Activated CD4-positive, CD25-positive, alpha-beta regulatory T cell treated with anti-CD3 and anti-CD28 coated beads, Interleukin-2, amount 50 U/mL, for 72 hours (primary cell): ENCODE measurements at places on chromosomes 2 and 18.

DNA sequence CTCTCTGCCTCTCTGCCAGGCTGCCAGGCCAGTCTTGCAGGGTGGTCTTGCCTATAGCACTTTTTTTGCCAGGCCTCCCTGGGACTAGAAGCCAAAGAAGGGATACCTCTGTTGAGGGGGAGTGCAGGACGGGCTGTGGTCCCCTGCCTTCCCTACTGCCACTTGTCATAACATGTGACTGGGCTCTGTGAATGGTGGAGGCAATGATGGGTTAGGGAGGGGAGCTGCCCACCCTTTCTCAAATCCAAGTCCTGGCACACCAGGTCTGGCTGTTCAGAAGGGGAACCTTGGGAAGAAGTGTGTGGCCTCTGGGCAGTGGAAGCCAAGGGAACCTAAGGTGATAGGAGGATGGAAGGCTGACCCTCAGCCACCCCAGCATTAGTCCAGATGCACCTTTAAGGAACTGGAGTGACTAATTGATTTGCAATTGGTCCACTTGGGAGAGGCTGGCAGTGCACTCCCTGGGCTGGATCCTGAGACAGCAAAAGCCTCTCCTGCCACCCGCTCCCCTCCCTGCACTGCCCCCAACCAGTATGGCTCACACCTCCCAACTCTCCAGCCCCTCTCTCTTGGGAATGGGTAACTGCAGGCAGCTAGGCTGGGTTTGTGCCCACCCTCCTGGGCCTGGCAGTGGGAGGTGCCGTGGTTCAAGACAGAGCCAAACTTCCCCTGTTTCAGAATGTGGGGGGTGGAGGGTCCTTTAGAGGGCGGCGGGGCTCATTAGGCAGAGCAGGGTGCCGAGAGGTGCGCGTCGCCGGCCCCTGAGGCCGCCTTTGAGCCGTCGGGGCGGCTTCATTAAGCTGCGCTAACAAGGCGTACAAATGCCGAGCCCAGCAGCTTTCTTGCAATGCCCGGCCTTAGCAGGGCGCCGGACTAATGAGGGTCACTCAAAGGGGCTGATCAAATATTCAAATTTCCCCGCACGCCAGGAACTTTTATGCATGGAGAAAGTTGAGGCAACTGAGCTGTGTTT is 4.5 kb upstream of the SIX3 start:
- DNase-seq = no peak

DNA sequence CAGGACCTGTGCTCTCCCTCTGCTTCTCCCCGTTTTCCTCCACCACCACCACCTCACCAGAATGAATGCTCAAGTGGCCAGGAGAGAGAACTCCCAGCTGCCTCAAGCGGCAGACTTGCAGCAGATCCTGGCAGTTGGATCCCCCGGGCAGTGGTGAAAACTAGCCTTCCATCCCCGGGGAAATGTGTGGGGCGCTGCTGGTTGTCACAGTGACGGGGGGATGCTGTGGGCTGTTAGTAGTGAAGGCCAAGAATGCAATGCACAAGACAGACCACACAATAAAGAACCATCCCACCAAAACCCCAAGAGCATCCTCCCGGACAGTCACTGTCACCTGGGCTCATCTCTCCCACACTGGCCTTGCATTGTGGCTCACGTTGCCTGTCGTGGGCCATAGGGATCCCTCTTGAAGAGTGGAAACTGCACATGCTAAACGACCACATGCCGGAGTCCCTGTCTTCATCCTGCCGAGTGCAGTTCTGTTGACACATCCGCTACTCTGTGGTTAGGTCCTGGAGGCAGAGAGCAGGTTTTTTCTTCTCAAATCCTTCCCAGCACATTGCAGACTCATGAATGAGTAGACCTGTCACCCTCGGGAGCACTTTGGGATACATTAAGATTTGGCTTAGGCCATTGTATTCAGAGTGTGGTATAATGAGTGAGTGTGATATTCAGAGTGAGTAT is 13.5 kb downstream of the SPATA3 start:
- no peak for DNase-seq

DNA sequence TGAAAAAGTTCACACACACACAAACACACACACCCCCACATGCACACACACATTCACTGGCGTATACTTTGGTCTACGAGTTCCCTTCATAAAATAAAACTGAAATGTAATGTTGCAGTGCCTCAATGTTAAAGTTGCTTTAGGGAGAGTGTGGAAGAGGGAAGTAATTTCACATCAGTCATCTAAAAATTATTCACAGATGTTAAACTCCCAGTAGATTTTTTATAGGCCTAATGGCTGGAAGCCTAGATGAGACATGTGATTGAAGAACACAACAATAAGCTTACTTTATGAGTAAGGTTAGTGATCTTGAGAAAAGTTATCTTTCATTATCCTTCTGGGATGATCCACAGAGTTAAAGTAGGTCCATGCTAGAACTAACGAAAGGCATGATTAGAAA is 506.7 kb upstream of the CNTNAP5 start:
- DNase-seq = no peak

- no peak for DNase-seq
These were observed 69.0 kb upstream of the ASAP2 start for GRCh38 chr2:9137379-9138150.

DNA sequence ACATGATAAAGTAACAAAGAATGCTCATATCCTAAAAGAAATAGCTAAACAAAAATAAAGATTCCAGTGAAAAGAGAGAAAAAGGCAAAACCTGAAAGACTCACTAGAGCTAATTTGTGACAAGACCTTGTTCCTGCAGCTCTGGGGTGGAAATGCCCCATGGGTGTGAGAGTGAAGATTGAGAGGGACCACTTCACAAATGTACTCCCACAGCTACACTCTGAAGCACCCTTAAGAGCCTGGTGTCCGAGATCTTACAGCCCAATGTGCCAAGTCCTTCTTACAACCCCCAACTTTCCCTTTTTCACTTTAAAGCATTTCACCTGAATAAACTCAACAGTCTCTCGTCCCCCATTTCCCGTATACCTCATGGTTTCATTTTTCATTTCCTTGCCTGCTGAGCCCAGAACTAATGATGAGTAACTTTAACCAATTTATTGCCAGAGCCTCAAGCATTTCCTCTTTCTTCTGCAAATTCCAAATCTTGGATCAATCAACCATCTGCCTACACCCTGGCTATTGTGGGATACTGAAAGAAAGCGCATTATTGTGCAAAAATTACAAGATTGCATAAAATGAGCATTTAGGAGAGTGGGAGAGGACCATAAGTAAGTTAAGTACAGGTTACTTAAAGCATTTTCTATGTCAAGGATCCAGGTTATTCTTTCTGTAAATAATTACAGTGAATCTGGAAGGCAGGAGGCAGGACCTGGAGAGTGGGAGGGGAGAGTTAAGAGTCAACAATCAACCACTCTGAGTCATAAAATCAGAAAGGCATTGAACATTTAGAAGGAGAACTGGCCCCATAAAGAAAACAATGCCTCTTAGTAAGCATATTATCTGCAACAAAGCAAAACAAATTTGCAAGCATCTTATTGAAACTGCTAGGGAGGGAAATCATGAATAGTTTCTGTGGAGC is 804.4 kb upstream of the CELF4 start:
- no peak for DNase-seq

DNA sequence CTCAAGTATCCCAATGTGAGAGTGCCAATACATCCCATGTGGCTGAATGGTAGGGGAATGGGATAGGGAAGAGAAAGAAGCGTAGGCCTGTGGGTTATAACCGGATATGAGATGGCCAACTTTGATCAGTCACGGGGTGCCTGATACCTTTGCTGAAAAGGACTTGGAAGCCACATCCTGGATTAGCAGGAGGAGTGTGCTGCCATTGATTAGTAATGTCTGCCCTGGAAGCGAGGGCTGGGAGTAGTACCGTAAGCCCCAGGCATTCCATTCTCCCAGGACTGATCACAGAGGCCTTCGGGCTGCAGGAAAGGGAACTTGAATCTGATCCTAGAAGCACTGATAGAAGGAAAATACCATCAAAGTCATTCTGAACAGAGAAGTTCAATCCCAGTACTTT is 218.5 kb downstream of the TFCP2L1 start:
- DNase-seq = no peak

- DNase-seq = no peak
These were observed 37.2 kb upstream of the ID2 start for GRCh38 chr2:8644605-8645175.

GRCh38 chr2:188970211-188970610 is 4.0 kb upstream of the COL3A1 start:
- no peak for DNase-seq

DNA sequence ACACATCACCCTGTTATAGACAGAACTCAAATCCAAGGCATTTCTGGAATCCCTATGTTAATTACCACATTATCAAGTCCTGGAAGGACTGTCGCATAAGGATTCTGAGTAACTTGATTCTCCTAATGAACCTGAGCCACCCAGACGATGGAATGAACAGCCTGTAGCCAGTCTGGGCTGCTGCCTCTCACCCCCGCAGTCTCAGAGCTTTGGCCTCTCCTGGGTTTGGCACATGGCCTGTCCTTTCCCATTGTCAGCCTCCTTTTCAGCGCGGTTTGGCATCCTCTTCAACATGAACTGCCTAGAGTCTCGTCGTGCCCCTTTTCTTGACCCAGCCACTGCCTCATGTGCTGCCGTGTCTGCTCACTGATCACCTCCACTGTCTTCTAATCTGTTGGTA is 147.6 kb downstream of the SLC8A1 start:
- no peak for DNase-seq

DNA sequence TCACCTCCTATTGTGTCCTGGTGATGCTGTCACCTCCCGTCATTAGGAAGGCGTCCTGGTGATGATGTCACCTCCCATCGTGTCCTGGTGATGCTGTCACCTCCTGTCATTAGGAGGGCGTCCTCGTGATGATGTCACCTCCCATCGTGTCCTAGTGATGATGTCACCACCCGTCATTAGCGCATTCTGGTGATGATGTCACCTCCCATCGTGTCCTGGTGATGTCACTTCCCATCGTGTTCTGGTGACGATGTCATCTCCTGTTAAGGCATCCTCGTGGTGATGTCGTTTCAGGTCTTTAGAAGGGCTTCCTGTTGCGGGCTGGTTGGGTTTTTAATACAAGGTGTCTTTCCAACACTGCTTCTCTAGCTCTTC is 40.7 kb downstream of the CTDP1 start:
- DNase-seq = no peak

DNA sequence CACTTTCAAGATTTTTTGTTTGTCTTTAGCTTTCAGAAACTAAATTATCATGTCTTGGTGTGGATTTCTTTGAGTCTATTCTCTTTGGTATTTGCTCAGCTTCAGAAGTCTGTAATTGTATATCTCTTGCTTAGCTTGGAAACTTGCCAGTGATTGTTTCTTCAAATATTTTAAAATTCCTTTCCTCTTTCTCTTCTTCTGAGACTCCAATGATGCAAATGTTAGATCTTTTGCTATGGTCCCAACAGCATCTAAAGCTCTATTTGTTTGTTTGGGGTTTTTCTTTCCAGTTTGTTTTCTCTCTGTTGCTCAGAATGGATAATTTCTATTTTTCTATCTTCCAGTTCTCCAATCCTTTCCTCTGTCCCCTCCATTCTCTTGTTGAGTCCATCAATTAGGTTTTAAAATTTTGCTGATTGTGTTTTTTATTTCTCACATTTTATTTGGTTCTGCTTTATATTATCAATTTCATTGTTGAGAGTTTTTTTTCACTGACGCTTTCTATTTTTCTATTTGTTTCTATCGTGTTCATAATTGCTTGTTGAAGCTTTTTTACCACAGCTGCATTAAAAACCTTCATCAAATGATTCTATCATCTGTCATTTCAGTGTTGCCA is 81.5 kb upstream of the DAPL1 start:
- DNase-seq = no peak

GRCh38 chr2:54092940-54093339 is 22.5 kb upstream of the ACYP2 start:
- DNase-seq = no peak

DNA sequence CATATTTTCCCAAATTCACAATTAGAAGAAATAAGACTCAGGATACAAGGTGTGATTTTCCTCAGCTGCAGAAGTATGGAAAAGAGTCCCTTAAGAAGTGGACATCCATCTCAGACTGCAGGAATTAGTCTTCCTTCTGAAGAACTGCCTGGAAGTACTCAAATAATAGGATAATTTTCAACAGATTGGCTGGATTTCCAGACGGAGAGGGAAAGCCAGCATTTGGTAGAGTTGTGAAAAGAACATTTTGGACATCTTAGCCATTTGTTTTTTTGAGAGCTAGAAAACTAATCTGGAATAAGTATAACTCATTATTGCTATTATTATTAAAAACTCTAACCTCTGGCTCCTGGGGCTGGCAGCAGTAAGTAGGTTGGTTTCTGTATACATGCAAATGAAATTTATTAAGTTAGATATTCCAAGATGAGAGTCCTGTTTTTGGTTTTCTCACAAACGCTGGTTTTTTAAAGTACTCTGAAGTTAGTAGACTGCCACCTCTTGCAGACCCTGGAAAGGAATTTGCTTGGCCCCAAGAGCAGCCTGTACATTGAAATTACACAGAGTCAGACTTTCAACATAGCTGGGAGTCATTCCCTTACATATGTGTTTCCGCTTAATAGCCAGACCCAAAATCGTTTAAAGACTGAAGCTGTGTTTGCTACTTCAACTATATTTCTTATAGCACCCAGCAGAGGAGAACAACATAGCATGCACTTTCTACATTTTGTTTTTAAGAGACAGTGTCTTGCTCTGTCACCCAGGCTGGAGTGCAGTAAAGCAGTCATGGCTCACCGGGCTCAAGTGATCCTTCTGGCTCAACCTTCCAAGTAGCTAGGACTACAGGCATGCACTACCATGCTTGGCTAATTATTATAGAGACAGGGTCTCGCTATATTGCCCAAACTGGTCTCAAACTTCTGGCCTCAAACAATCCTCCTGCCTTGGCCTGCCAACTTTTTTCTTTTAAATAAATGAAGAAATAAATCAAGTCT is 142.4 kb downstream of the THADA start:
- no peak for DNase-seq

DNA sequence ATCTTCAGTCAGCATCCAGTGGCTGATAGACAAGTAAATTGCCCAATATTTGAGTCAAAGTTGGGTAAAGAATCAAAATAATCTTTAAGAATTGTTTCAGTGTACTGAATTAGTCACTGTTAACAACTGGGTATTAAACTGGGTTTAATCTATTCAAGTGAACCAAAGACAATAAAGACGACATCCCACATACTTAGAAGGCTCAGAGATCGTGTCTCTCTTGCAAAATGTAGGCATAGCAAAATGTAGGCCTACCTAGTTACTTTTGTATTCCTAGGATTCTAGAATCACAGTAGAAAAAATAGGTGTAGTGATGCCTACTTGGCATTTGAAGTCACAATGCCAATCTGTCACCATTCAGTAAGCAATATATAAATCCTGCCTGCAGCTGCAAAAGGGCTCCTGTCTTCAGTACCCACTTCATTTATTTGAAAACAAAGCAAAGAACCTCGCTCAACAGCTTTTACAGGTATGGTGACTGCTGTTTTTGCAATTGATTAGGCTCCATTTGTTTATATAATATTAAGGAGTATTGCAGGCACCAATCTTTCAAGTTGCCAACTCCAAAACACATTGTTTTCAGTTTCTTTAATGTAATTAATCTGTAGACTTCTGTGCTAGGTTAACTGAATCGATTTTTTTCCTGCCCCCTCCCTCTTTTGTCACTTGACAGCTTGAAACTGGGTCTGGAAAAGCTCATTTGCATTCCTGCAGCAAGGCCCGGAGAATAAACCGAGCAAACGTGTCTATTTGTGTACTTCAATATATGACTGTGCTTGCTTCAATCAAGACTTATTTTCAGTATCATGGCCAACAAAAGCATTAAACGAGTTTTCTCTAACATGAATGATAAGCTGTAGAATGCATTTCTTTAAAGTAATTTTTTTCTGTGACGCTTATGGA is 1074.9 kb downstream of the TDRD15 start:
- DNase-seq = no peak
